NCI-H345 (cell line): ENCODE measurements at places on chromosomes 11 and 22.

DNA sequence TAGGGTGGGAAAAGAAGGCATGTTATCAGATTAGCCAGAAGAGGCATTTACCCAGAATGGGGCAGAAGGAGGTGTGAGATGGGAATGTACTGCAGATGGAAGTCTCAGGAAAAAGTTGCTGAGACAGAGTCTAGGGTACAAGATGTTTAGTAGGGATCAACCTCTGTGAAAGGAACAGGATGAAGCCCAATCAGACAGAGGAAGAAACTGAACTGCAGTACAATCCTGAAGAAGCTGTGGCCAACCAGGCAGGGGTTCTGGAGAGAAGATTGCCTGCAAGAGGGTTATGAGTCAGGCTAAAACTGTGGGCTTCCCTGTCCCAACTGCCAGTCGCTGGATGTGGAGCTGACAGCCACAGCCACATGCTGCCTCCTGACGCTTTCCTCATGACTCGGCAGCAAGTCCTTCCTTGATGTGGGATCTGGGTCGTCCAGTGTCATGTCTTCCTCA is 64.0 kb downstream of the CWC15 start:
- DNase-seq, result no peak

GRCh38 chr22:37206118-37206840 is 6.0 kb downstream of the SSTR3 start:
- no peak for DNase-seq

GRCh38 chr22:44752285-44753188 is at the start of gene ARHGAP8:
Gene ARHGAP8 (plus strand): TSS chr22:44752575. CDS start chr22:44786528, 33,953 bp downstream.
- DNase-seq, result peak; percentile 48

DNA sequence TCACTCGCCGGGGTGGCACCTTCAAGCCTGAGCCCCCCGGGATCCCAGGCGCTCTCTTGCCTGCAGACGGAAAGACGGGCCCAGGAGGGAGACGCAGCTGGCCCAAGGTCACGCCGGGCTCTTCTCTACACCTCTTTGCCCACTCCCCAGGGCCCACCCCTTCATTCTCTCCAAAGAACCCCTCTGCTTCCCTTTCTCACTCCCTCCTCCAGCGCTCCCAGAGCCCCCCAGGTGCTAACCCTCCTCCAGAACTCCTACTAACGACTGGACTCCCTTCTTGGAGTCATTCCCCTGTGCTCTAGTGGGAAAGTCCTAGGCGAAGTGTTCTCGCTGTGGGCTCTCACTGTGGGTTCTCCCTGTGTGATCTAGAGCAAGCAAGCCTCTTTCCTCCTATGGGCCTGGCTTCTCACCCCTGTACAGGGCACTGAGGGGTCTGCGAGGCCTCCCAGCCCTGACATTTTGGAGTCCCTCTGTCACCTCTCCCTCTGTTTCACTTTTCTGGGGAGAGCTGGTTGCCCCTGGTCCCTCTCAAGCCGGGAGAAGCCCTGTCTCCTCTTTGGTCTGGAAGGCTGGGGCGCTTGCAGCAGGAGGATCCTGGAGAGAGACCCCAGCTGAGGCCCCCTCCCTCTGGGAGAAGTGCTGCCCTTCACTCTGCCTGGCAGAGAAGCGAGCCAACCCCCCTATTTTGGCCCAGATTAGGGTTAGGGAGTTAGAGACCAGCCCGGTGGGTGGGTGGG is 858 bp downstream of the OAF start:
- no peak for DNase-seq

DNA sequence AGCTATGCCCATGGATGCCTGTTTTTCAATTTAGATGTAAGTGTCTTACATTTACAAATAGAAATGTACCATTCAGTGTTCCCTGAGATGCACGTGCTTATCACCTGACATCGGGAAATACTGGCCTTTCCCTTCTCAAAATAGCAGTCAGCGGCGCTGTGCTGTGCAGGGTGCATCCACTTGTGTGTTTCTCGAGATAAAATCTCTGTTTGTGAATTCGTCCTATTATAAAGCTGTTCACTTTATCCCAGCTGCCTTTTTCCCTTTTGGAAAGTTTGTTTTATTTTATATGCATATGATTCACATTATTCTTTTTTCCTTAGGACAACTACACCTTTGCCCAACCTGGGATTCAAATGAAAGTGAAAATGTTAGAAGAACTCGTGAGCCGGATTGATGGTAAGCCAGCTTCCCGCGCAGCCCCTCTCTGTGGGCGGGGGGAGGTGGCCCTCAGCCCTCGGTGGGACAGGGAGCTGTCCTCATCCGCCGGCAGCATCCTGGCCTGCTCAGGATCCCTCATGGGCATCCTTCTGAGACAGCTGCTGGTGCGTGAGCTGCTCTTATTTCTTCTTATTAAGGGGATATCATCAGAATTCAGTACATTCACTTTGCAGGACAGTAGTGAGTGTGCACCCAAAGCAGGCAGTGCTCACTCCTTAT is 235.0 kb downstream of the TBC1D22A start:
- no peak for DNase-seq

DNA sequence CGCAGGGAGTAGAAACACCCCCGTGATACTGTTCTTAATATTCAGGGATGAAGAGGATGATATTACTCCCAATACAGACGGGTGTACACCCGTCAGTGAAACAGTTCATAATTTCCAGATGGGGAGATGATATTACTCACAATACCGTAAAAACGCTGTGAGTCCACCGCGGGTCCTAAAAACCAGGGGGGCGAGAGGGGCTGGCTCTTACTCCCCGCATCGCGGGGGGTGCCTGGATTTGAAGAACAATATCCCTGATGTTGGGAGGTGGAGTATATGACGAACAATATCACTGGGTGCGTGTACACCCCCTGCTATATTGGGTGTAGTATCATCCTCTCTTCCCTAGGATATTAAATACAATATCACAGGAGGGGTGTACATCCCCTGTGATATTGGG is 20.5 kb upstream of the APOL5 start:
- no peak for DNase-seq

DNA sequence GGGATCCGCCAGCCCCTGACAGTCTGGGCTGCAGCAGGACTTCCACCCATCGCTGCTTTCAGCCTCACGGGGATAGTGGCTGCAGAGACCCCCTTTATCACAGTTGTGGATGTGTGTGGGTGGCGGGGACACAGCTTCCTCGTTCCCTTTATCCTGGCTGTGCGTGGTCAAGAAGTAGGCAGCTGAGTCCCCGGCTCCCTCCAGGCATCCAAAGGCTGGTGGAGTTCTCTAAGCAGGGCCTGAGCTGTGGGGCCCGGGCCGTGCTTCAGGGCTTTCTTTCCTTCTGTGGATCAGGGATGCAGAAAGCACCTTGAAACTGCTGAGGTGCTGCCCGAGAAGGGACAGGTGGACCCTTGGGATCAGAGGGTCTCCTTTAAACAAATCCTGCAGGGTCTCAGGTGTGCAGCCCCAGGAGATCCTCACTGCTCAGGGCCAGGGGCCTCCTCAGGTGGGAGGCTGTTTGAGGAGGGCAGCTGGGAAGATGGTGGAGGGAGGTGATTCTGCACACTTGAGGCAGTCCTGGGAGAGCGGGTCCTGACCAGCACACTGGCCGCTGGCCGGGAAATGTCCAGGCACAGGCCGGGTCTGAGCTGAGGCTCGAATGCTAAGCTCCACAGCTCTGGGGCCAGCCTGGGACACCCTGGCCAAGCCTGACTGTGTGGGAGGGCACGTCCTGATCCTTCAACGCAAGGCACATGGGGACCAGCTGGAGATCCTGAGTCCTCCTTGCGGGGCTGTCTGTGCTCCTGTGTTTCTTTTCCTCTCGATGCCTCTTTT is 1024.3 kb downstream of the BRD1 start:
- DNase-seq, result no peak

DNA sequence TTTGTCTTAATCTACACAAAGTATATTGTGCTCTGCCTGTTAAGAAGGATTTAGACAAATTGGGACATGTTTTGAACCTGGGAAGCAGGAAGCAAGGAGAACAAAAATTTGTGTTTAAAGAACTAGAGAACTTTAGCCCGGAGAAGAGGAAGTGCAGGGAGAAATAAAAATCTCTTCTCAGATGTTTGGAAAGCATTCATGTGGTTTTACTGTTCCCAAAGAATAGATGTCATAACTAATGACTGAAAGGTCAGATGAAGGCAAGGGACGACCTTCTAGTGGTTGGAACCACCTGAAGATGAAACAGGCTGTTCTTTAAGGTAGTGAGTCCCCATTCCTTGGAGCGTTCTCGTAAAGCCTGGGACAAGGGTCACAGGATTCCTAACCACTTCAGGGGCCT is 38.3 kb downstream of the IRAG1 start:
- no peak for DNase-seq

GRCh38 chr22:43377548-43377895 is 34.3 kb upstream of the MPPED1 start:
- DNase-seq, result no peak

DNA sequence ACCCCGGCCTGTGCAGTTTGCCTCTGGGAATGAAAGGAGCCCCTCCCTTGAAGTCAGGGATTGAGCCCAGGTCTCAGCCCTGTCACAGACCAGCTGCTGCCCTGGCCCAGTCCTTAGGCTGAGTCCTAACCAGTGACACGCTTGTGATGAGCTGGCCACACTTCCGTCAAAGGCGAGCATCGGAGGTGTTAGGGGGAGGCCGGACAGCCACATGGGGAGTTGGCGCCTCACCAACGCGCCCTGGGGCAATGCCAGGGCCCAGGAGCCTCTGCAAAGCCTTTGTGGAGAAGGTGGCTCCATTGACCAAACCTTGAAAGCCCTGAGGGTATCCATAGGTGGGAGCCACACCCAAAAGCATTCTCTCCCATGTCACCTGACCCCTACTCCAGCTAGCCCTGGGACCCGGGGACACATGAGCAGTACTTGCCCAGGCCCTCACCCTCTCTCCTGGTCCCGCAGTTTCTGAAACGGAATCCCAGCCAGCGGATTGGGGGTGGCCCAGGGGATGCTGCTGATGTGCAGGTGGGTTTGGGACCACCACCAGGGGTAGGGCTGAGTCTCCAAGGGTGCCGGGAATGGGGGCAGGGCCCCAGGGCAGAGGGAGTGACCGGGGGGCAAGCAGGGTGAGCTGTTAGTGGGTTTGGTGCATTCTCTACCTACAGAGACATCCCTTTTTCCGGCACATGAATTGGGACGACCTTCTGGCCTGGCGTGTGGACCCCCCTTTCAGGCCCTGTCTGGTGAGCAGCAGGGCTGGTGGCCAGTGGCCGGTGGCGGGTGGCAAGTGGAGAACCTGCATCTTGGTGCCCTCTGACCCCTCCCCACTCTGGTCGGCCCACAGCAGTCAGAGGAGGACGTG is 3.7 kb downstream of the PTPRCAP start:
- DNase-seq, result no peak

DNA sequence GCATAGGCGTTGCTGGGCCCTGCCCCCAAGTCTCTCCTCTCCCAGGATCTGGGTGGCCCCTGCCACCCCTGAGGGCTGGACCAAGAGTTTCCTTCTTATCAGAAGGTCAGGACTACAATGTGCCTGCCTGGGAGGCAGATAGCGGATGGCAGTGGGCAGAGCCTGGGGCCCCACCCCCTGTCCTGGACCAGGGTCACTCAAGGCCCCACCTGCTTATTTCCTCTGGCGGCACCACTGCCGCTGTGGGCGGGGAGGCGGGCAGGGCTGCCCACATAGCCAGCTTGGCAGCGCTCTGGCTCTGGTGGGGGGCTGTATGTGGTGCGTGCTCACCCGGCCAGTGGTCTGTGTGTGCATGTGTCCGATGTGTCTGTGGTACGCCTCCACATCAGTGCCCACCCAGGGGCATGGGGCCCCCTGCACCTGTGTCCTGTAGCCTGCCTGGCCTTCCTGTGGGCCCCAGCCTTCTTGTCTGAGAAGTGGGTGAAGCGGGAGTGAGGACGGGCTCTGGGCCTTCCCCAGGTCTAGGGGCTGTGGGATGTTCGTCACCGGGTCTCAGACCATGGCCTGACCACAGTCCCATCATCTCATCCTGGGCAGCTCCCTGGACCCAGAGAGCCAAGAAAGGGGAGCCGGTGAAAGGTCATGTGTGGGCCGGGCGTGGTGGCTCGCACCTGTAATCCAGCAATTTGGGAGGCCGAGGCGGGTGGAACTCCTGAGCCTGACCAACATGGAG is 3.0 kb downstream of the GAS2L1 start:
- no peak for DNase-seq

DNA sequence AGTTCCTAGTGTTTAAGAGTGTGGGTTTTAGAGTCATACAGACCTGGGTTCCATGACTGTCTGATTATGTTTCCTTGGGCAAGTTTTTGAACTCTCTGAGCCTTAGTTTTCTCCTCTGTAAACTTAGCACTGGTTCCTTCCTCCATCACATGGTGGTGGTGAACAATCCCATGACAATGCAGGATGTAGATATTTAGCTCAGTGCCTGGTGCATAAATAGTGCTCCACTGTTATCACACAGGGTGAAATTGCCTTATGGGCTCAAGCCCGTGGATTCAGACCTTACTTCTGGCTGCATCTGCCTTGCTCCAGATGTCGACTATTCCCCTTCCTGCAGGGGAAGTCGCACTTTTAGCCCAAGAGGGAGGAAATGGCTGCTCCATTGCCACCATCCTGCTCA is 62.7 kb downstream of the LDLRAD3 start:
- DNase-seq, result no peak

- DNase-seq, result no peak
Measured at GRCh38 chr11:104422324-104422944, 258.5 kb upstream of the PDGFD start.

DNA sequence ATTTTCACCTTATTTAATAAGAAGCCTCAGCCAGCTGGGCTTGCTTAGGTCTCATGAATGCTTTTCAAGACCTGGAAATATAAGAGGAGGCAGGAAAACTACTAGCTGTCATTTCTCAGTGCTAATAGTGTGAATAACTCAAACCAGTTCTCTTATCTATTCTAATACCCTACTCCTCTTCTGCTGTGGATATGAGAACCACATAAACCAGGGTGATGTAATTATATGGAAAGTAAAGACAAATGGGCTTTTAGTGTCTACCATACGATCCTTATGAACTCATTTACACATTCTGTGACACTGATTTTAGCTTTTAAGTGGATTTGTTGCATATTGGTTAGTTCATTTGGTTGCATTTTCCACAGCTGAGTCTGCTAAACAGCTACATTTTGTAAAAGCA is 8.6 kb downstream of the PDGFD start:
- DNase-seq, result no peak

DNA sequence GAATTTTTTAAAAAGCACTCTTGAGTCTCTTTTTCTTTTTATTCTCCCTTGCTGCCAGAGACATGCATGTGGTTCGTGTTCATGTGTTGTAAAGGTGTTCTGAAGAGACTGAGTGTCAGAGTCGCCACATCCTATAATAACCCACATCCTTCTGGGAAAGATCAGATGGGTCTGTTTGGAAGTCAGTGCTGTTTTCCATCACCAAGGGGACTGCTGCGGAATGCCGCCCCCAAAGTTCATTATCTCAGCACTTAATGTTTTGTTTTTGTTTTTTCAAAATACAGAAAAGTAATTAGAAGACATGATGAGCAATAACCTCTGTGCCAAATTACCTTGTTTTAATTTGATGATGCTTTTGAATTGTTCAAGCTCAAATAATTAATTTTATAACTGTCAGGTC is 56.9 kb upstream of the EIF3M start:
- DNase-seq, result no peak
